ENCODE measurements at places on chromosomes 7 and 10.

DNA sequence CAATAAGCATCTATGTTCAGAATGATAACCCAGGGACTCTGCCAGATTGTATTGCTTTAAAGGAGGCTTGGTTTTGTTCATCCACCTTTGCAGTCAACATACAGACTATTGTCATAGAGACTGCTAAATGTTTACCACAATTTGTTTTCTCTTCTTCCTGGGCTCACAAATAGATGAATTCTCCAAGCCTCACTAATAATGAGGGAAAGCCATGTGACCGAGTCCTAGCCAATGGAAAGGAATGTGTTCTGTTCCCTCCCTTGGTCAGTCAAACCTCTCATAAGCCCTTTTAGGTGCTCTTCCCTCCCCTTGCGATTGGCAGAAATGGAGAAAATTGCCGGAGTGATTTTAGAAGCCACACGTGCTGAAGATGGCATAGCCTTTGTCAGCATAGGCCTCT lies 136.9 kb downstream of the RTKN2 start:
- no peak for DNase-seq

DNA sequence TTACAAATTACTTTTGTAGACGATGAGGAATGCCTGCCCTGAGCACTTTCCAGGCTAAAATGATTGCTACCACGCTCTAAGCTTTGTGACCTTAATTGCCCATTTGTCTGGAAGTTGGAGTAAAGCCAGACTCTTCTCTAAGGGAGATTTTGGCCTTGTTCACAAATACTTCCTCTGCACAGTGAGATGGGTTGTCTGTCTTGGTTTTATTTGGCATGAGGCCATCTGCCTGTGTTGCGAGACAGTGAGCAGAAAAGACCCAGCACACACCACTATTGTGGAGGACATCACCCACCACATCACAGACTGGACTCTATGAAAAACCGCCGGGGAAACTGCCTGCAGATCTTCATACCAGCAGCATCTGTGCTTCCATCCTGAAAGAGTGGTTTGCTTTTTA lies 138.4 kb downstream of the BICC1 start:
- no peak for DNase-seq

- DNase-seq, result no peak
Observed at GRCh38 chr10:79184145-79184625, 115.4 kb downstream of the ZMIZ1 start.

DNA sequence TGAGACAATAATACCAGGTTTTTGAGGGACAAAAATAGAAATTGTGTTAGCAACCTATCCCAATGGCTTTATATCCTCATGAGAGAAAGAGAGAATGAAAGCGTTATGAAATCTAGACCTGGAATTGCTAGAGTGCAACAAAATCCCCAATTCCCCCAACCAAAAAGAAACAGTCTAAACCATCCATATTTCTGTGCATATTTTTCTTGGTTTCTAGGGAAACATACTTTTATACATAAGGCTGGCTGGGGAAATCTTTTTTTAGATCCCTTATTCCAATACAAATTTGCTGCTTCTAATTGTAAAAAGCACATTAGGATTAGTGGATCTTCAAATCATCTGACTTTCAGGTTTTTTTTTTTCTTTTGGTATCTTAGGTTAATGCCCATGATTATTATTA lies 277.0 kb upstream of the SEMA3A start:
- no peak for DNase-seq

- DNase-seq, result no peak
Observed at GRCh38 chr7:18754766-18755165, 259.2 kb downstream of the HDAC9 start.

DNA sequence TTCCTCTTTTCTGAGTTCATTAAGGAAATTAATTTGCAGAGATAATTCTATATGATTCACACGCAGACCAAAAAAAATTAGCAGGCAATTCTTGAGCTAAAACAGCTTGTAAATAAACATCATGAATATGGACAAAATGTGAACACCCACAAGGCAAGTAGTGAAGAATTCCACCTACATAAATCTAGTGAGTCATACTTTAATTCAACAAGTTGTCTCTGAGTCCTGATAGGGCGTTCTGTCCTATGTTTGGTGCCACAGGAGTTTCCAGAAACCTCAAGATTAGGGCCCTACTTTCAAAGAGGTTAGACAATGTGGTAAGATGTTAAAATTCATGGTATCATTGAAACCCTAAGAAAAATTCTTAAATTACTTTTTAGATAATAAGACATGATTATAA lies 122.3 kb downstream of the SGMS1 start:
- no peak for DNase-seq

- no peak for DNase-seq
Observed at GRCh38 chr7:143929224-143929920, 5.7 kb upstream of the OR2F2 start.

GRCh38 chr7:55191926-55192692 lies 173.0 kb upstream of the LANCL2 start:
- DNase-seq, result no peak

- no peak for DNase-seq
Observed at GRCh38 chr7:157609932-157610640, 273.3 kb downstream of the DNAJB6 start.

GRCh38 chr10:26627324-26627723 lies 70.2 kb upstream of the PDSS1 start:
- no peak for DNase-seq

DNA sequence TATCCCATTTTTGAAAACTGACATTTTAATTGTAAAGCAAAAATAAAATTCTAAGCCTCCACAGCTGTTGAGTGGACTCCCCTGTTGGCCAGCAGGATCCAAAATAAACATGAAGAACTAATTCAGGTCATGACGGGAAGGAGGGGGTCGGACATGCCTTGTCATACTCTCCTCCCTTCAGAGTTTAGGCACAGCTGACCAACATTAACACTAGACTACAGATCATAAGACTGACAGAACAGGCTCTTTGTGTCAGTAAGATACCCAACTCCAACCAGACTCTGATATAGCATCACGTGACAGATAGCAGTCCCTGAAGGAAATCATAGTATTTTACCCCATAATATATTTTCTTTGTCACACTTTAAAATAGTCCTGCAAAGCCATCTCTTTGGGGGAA lies 20.9 kb upstream of the ZNF12 start:
- no peak for DNase-seq

DNA sequence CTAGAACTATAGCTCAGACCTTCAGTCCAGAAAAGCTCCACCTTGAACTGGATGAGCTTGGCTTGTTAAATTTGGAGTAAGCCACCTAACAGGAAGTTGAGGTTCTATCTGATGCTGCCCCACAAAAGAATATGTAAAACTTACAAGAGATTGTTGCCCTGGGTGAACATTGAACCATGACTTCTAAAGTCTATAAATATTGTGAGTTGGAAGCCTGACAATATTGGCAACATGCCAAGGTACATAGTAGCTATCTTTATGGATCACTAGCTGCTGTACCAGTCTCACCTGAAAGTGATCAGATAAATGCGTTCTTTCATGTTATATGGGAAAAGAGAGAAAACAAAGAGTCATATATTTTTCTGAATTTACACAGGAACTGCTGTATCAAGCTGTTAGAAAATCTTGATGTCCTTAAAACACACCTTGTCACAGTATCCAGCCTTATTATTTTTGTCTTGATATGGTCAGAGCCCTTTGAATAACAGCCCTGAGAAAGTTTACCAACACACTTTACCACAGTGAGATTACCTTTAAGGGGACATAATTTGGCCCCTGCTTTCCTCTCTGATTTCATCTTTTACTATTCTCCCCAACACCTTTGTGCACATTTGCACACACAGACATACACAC lies 92.0 kb downstream of the LSMEM1 start:
- peak; percentile 30 for DNase-seq

- peak; percentile 90 for DNase-seq
Observed at GRCh38 chr10:101014230-101014884, 14.7 kb downstream of the LZTS2 start.

DNA sequence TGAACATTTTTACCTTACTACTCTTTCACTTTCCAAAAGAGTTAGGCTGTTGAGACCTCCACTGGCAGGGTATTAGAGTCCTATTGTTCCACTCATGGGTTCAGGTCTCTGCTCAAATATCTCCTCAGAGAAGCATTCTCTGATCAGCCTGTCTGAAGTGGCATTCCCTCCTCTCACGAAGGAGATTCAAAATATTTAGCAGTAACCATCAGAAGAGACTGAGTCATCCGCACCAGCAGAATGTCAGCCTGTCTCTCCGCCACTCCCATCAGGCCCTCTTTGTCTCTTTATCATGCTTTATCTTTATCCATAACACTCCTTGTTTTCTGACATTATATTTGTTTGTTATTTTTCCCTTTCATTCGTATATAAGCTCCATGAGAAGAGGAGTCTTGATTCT lies 79.1 kb downstream of the AASS start:
- DNase-seq, result no peak

- DNase-seq, result no peak
Observed at GRCh38 chr10:130372866-130373265, 236.7 kb downstream of the GLRX3 start.

GRCh38 chr10:21372651-21373410 lies 152.7 kb downstream of the SKIDA1 start:
- peak; percentile 58 for DNase-seq

GRCh38 chr10:124680675-124681074 lies 63.5 kb downstream of the FAM53B start:
- DNase-seq, result peak; percentile 45

DNA sequence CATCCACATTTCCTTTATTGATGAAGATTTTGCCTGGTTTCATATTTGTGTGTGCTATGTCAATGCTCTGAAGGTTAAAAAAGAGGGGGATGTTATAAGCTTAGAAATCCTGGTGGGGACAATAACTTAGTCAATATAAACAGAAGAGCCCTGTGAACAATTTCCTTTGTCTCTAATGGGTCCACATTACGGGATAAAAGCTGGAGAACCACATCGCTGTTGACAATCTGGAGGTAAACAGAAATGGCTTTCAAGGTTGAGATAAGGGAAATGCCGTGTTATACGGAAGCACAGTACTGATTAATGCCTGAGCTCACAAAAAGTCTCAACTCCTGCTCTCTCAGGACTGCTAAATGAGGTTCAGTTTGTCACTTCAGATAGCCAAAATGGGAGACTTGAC lies 16.8 kb downstream of the ASAH2 start:
- no peak for DNase-seq

DNA sequence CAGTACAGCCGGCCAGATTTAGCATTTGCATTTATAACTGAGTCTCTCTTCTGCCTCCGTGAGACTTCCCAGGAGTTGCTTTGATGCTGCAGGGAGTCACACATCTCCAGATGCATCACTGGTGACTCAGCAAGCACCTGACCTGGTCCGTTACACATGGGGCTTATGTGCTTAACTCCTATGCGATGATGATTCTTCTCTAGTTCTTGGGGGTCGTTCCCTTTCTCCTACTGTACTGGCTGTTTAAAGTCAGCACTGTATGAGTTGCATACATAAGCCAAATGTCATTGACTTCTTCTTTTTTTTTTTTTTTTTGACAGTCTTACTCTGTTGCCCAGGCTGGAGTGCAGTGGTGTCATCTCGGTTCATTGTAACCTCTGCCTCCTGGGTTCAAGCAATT lies 13.0 kb upstream of the AKR1E2 start:
- no peak for DNase-seq

GRCh38 chr10:70334526-70335245 lies 47.7 kb downstream of the LRRC20 start:
- DNase-seq, result no peak

DNA sequence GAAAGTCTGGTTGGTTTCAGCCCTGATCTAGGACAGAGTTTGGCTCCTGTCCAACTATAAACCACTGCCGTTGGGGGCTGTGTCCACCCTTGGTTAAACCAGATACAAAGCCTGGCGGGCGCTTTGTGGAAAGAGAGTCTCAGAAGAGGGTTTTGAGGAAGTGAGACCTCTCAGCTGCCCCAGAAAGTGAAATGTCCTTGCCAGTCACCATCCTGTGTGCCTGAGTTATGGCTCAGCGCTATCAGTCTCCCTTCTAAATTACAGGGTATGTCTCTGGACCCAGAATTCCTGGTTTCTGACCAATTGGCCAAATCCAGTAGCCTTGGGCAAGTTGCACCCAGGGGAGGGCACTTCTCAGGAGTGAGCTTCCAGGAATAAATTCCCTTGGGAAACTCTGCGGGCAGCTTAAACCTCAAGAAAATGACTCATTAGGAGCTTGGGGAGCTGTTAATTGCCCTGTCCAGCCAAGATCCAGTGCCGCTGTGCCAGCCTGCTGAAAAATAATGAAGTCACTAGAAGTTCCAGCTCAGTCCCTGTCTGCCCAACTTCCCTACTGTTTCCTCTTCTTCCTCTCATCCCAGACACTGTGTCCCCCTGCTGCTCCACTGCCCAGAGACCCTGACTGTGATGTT lies 66.7 kb upstream of the PDZD8 start:
- DNase-seq, result no peak

DNA sequence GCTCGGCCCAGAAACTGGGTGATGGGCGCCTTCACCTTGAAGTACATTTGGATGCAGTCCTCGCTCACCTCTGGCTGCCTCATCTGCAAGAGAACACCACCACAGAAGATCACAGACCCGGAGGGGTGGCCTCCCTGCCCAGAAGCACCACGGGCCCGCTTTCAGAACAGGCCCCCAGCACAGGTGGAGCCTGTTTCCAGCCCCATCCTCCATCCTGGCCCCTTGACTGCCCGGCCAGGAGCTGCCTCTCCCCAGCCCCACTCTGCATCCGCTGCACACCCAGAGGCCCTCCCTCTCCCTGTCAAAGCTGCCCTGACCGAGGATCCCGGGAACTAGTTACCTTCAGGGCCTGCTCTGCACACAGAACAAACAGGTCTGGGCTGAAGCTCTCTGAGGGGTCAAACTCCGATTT lies 724 bp downstream of the CFAP46 start:
- DNase-seq, result no peak

- no peak for DNase-seq
Observed at GRCh38 chr7:17951742-17952254, 11.5 kb upstream of the SNX13 start.

DNA sequence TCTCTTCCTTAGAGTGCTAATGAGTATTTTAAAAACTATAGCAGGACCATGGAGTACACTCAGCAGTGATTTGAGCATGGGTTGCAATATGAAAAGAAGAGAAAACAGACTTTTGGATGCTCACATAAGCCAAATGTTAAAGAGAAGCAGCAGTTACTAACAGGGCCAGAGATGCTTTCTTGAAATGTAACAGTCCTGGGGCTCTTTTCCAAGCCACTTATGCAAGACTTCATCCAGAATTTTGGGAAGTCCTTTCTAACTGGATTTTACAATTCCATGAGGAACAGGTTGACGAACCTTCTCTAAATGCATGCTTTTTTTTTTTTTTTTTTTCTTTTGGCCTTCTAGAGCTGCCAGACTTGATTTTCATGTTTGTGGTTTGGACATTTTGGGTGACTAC lies 282.0 kb downstream of the SEC23IP start:
- no peak for DNase-seq

DNA sequence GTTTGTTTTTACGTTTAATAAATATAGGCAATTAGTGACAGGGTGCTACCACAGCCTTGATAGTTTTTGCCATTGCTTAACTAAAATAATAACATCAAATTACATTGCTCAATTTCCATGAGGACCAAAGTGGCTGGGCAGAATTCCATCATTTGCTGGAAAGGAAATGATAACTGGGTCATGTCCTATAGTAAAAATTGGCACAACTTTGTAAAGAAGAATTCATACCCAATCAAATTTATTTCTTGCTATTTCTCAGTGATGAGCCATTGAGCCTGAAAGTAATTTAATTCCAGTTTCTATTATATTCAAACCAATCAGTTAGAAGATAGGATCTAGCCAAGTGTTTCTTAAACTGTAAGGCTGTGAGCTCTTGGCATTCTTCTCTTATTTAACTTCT lies 102.2 kb upstream of the CTTNBP2 start:
- no peak for DNase-seq

Data from transverse colon (tissue), 4 donors.